ENCODE measurements at places on chromosomes 2 and 18.

DNA sequence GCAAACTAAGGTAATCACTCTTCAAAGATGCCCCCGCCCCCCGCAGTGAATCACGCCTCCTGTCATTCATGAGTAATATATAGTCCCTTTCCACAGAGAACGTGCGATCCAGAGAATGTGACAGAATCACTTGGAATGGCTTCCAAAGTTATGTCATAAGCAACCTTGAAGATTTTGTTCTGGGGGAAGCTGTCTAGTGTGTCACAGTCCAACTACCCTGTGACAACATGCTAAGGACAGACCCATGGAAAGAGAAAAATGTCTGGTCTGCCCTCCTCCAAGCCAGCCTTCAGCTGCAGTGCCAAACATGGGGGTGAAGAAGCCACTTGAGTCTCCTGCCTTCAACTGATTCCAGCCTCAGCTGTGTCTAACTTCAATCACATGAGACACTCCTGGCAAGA, 259.1 kb downstream of the SS18 start:
- no peak for DNase-seq

DNA sequence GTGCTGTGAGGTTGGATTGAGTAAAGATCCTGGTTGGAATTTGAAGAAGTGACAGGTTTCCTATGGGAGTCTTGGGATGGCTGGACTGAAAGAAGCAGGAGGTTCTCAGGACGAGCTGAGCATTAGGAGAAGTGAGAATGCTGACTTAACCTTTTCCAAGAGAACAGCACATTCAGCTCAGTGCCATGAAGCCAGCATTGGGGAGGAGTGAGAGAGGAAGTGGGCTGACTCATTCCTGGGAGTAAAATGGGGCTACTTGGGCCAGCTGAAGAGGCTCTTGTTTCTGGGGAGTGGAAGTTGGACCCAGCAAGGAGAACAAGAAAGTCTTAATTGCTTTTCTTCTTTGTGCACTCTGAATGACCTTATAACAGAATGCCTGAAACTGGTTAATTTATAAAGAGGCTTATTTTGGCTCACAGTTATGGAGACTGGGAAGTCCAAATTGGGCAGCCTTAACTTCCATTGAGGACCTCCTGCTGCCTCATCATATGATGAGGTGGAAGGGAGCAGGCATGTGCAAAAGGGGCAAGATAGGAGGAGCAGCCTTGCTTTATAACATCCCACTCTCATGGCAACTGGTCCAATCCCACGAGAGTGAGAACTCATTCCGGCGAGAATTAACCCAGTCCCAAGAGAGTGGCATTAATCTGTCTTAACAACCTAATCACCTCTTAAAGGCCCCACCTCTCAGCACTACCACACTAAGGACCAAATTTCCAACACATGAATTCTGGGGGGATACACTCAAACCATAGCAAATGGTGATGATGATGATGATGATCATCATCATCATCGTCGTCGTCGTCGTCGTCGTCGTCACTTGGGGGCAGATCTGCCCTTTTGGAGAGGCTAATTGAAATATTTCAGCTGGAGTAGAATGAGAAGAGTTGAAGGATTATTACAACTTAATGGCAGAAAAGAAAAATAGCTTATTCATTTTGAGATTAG, 26.1 kb downstream of the DGUOK start:
- DNase-seq = no peak

GRCh38 chr2:45637440-45637839, 14.0 kb upstream of the PRKCE start:
- peak; percentile 67 for DNase-seq

DNA sequence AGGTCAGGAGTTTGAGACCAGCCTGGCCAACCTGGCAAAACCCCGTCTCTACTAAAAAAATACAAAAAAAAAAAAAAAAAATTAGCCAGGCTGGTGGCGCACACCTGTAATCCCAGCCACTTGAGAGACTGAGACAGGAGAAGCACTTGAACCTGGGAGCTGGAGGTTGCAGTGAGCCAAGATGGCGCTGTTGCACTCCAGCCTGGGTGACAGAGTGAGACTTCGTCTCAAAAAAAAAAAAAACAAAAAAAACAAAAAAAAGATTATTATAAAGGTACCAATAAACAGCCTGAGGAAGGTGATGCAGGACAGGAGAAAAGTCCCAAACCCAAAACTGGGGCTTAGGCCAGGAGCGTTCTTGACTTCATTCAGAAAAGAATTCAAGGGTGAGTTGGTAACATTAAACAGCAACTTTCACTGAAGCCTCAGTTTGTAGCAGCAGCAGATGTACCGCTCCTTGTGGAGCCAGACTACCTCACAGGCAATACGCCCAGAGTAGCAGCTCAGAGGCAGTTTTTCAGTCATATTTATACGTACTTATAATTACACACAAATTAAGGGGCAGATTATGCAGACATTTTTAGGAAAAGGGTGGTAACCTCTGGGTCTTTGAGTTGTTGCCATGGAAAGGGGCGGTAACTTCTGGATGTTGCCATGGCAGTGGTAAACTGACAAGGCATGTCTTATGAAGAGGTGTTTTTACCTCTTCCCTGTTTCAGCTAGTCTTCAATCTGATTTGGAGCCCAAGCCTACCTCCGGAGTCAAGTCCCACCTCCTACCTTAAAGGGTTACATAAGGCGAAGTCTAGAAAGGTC, 1596.6 kb upstream of the CELF4 start:
- no peak for DNase-seq

- no peak for DNase-seq
These were observed 11.3 kb downstream of the TMEM247 start for GRCh38 chr2:46490521-46491141.

DNA sequence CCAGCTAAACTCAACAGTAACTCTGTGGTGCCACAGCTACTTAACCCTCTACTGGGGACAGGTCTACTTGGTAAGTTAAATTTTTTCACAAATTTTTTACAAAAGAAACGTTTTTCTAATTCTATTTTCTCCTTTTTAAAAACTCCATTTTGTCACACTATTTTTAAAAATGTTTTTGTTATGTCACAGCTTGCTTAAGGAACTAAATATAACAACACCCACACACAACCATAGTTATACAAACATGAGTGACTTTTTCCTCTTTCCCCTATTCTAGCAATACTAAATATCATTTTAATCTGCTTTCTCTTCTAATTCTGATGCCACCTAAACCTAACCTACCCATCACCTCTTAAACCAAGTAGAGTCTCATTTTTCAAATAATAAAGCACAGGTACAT, 160.5 kb upstream of the EPC2 start:
- DNase-seq = no peak

DNA sequence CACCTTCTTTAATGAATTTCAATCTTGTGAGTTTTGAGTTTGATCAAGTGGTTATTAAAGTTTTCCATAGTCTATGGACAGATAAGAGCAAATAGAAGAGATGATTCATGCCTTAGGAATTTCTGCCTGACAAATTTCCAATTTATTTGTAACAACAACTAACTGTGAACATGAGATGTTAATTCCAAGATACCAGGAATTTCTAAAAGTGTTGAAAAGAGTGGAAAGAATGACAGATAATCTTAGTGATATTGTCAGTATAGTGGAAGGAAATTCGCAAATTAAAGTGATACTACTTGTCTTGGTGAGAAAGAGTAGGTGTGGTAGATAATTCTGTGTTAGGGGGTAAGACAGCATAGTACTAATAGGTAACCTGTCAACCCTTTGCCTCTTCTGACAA, 82.4 kb downstream of the AGPS start:
- no peak for DNase-seq

GRCh38 chr2:136238286-136239078, 120.5 kb upstream of the CXCR4 start:
- no peak for DNase-seq

DNA sequence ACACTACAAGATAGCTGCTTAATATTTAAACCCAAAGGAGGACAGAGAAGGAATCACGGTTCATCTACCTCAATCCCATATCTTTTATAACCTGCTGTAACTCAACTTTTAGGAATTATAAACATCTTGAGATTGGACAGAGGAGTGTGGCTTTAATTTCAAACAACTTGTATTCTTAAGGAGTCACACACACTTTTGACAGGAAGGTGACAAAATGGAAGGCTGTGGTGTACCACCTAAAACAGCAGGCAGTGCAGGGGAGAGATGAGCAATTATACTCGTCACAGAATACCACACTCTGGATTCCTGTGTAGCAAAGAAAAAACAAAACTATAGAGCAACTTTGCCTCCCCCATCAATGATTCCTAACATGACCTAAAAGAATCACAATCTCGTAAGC, 194.8 kb downstream of the ZEB2 start:
- DNase-seq = peak; percentile 66

- no peak for DNase-seq
These were observed 68.3 kb downstream of the PTPN4 start for GRCh38 chr2:119827866-119828507.

DNA sequence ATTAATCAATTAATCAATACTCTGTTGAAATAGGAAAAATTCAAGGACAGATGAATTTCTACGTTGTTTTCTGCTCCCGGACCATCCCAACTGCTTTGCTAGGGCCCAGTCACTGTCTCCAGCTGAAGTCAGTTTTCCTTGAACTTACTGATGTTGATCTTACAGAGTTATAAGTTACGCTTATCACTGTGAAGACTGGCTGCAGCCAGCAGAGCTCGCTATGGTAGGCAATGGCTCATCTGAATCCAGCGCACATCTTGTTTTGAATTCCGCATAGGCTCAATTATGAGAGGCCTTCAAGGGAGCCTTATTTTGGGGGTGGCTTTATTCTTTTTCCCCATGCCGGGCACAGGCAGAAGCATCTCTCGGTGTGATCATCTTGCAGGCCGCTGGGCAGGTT, 2.7 kb downstream of the MC2R start:
- no peak for DNase-seq

- no peak for DNase-seq
These were observed 119.2 kb downstream of the MAPK4 start for GRCh38 chr18:50679056-50679455.

- DNase-seq = no peak
These were observed 13.4 kb upstream of the BOK start for GRCh38 chr2:241545106-241545505.

DNA sequence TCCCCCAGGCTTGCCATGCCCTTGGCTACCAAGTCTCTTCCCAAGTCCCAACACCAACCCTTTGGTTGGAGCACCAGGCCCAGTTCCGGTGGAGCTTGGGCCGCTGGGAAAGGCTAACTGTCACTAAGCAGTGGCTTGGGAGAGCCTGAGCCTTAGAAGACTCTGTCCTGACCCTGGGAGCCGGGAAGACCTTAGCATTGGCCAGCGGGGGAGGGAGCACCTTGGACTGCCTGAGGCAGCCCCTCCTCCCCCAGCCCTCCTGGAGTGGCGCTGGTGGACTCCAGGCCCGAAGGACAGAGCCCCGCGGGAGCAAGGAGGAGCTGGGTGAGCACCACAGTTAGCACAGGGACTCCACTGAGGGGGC, 62.5 kb upstream of the POMC start:
- DNase-seq = no peak

- DNase-seq = no peak
These were observed 87.9 kb downstream of the OSBPL6 start for GRCh38 chr2:178282075-178282815.

- no peak for DNase-seq
These were observed 36.8 kb downstream of the BCL2 start for GRCh38 chr18:63282793-63283192.

DNA sequence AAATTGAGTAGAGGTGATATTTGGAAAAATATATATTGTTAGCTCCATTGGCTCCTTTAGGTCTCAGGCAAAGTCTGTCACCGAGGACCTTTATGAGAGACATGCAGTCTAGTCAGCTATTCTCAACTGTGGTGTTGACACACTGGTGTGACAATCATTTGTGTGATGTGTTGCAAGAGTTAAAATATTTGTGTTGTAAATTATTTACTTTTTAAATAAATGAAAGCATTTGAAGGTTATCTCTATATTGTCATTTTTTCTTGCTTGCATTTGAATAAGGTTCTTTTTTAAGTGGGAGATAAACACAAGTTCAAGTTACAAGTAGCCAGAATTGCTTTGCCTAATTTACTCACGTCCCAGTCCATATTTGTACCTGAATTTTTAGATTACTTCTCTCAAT, 4.3 kb downstream of the REL start:
- no peak for DNase-seq

GRCh38 chr2:75199428-75200011, at the start of gene TACR1:
TSS of gene TACR1 (minus strand) at chr2:75199520. CDS start at chr2:75198934, 586 bp downstream.
- DNase-seq = peak; percentile 7

DNA sequence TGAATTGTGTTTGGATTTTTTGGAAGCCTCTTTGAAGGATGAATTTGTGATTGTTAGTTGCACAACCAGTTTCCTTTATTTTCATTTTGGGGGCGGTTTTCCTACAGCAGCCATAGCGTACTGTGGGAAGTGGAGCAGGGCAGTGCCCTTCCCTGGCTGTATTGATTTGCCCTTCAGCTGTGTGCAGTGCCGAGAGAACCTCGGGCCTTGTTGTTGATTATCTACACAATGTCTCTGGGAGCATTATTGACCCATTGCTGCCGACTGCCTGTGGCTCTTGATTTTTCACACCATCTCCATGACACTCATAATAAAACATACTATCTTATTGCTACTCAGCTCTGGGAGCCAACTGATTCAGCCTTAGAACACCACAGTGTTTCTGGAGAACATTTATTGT, 162.2 kb upstream of the BOD1L2 start:
- no peak for DNase-seq

- no peak for DNase-seq
These were observed 58.6 kb upstream of the VRK2 start for GRCh38 chr2:57987835-57988573.

GRCh38 chr18:572091-572830, 7.9 kb upstream of the CETN1 start:
- no peak for DNase-seq

- no peak for DNase-seq
These were observed 1.7 kb downstream of the L3MBTL4 start for GRCh38 chr18:6412933-6413472.

- no peak for DNase-seq
These were observed 359.3 kb downstream of the KIAA1328 start for GRCh38 chr18:37188016-37188791.

DNA sequence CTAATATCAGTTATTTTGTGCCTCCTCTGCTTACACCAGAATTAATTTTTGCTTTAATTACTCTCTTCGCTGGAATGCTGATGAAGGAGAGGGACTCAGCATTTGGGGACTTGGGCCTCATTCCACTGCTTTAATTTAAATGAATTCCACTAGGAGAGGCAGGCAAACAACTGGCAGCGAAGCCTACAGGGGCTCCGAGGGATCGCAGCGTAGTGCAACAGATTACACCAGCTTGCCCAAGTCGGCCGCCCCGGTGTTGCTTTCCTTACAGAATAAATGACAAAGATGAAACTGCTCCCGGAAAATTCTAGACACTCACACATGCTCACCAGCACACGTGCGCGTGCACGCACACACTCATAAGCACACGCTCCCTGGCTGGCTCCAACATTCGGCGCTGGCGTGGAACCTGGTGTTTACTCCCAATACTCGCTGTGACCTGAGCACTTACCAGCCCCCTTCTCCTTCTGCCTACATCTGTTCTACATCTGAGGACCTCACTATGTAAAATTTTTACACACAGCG, 175.4 kb downstream of the ZNF521 start:
- DNase-seq = no peak
